ENCODE measurements at places on chromosomes 7 and 10.

DNA sequence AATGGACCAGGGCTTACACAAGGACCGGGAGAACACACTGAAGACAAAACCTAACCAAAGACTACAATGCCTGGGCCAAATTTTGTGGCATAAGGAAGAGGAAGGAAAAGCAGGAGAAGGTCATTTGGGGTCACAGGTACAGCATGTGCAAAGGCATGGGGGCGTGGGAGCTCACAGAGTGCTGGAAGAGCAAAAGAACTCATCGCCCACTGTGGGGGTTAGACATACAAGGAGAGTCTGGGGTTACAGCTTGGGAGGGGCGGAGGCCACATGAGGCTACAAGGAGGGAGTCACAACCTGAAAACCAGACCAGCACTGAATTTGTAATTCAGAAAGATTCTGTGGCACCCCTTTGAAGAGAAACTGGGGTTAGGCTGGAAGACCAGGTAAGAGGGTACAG lies 9.7 kb downstream of the PUS7 start:
- no peak for DNase-seq

DNA sequence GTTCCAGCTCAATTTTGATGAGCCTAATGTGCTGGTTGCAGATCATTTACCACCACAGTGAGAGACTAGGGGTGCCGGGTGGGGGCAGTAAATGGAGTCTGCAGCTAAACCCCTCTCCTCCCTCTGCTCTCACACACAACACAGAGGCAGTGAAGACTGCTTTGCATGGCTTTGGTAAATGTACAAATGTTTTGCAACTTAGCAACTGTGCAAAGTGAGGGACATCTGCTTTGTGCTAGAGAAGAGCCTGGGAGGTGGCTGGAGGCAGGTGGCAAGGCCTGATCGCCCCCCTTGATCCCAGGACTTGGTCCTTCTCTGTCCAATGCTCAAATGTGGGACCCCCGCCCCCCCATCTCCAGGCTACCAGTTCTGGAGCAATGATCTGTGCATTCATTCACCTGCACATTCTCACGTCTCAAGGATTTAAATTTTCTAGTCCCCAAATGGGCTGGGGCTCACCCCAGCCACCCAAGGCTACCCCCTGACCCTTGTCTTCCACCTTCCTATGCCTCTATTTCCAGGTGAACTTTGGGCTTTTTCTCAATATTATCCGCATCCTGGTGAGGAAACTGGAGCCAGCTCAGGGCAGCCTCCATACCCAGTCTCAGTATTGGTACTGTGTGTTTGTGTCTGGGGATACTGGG lies 11.6 kb downstream of the GHRHR start:
- no peak for DNase-seq

DNA sequence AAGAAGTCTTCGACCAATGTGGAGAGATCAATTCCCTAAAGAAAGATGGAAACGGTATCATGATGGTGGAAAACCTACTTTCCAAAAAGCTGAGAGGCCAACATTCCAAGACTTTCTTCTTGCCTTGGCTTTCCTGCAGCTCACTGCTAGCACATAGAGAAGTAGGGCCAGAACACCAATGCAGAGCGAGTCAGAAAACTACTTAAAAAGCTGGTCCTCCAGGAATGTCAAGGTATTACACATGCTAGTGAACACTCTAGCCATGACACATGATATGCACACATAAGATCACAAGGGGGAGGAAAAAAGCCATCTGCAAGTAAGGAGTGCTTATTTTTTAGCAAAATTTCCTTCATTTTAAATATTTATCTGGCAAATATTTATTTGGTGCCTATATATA lies 22.7 kb downstream of the GPAM start:
- DNase-seq = no peak

GRCh38 chr10:61897671-61898434 lies 3.6 kb upstream of the ARID5B start:
- peak; percentile 52 for DNase-seq

DNA sequence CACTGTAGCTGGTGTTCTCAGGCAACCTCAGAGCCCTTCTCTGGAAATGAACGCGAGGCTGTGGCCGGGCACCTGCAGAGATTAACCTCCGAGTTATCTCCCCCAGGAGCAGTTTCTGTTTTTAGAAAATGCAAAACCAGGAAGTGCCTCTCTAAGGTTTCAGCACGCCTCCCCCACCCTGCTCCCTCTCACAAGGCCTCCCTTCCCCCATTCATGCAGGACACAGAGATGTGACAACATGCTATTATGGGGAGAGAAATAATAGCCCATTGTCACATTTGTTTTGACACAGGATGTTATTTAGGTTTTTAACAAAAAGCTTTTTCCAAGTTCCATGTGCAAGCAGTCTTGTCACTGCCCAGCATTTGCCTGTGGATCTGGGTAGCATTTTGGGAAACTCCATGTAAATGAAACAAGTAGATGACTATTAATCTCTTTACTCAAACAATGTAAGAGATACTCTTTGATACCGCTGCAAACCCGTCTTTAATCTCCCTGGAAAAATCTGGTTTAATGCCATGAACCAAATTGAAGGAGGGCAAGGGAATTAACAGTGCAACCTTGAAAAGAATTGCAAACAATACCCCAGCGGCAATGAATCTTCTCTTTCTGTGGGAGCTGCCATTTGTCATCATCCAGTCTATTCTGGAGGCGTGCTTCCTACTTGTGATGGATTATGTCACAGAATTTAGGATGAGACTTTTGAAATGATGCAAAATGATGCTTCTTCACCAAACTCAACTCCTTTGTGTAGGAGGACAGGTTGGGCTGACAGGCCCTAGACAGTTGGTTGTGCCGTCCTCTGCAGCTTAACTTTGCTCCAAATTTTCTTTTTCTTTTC lies 86.5 kb upstream of the NMT2 start:
- DNase-seq = no peak

DNA sequence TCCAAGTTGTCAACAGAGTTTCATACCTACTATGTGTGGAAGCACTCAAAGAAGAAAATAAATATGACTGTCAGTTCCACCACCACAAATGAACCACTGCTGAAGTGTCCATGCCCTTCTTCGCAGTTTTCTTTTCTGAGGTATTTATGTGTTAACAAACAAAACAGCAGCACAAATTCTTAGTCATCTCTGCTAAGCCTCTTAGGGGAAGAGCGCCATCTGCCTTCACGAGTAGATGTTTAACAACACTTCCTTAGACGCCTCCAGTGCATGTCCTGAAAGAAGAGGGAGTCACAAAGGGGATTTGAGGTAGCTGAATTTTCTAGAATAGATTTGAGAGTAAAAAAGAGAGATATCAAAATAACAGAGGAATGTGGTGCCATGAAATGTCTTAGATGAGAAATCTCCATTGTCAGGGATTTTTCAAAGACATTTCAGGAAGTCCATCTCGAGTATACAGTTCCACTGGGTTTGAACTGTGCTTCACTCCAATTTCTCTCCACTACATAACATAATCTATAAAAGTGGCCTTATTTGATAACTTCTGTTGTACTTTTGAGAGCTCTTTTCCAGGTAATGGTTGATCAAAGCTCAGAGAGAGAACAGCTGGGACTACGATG lies 775.3 kb upstream of the POM121L12 start:
- no peak for DNase-seq

DNA sequence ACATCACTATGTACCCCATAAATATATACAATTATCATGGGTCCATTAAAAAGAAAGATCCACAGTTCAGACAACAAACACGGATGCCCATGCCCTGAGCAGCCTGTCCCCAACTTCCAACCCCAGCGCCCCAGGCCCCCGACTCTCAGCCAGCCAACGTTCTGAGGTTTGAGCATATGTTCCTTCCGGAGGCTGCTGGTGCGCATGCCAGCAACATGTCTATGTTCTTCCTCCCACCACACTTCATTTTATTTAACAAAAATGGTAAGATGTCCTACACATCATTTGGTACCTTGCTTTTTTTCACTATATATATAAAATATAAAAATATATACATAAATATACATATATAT lies 250.9 kb downstream of the MAD1L1 start:
- DNase-seq = no peak

- DNase-seq = no peak
Observed at GRCh38 chr7:44114586-44115310, 8.6 kb downstream of the POLD2 start.

DNA sequence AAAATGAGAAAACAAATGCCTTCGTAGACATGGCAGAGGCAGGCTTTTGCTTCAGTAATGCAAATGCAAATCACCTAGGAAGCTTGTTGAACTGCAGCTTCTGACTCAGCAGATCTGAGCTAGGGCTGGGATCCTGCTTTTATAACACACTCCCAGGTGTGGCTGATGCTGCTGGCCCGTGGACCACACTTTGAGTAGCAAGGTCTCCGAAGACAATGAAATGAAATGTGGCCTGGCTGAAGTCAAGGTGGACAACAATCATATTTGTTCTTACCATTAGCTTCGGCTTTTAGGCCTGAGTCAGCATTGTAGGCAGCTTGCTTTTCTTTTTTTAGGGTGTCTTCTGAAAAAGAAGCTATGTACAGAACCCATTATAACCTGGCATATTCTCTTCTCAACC lies 26.3 kb downstream of the COL17A1 start:
- DNase-seq = no peak

GRCh38 chr7:55439627-55440026 lies 74.5 kb downstream of the LANCL2 start:
- DNase-seq = peak; percentile 17

DNA sequence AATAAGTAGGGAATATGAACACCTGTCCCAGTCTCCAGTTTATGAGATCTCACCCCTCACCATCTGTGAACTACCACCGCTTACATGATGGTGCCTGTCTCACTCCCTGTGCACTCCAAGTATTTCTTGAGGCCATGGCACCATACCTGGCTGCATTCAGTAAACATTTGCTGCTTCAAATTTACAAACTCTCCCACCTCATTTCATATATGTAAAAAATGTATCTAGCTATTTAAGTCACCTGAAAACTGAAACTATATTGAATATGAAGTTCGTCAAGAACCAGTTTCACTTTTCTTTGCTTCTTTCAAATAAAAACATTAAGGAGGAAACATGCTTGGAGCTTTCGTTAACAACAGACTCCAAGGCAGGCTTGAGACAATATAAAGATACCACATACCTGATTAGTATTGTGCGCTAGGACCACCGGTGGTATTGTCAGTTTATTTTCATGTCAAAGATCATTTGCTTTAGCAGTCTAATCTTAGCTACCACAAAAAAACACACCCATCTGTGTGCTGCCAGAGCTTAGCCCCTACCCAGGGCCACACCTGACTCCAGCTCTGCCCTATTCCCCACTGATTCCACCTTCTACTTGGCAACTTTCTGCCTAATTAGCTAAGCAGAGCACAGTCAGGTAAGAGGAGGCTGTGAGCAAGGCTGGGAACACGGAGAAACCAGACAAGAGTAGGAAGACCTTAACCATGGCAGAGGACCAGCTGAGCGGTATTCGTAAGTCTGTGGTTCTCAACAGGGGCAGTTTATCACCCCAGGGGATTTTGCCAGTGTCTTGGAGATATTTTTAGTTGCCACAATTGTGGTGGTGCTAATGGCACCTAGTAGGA lies 92.0 kb downstream of the ZFAND4 start:
- DNase-seq = no peak

- peak; percentile 16 for DNase-seq
Observed at GRCh38 chr7:117386110-117386706, 41.1 kb downstream of the ASZ1 start.

GRCh38 chr10:30762620-30763019 lies 133.1 kb upstream of the LYZL2 start:
- DNase-seq = no peak

DNA sequence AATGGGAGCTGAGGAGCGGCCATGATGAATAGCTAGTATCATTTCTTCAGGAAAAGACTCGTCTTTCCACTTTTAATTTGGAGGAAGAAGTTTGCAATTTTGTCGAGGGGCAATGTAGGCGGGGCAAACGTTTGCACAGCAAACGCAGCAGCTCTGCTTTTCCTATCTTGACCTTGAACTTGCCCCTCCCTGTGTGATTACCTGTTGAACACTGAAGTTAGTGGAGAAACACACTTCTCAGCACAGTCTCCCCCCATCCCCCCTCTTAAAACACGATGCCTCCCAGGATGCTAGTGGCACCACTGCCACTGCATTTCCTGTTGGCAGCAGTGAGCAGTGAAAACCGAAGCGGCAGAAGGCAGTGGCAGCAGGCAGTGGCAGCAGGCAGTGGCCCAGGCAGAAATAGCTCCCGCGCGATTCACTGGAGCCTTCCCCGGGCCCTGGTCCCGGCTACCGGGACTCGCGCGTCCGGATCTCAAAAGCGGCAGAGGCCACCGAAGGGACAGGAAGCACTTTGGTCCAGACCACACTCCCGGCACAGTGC lies at the start of gene EPDR1:
Gene EPDR1, plus strand, starts transcription at position 336 of the 544 bp plus-strand sequence. CDS start 300 bp downstream, outside the sequence.
- no peak for DNase-seq

GRCh38 chr10:127905848-127906261 lies 1.0 kb upstream of the PTPRE start:
- DNase-seq = no peak

- no peak for DNase-seq
Observed at GRCh38 chr10:87507879-87508483, 3.3 kb downstream of the MINPP1 start.

- DNase-seq = no peak
Observed at GRCh38 chr7:37549076-37549931, 100.6 kb upstream of the ELMO1 start.

- no peak for DNase-seq
Observed at GRCh38 chr7:147089051-147089461, 972.5 kb downstream of the CNTNAP2 start.

GRCh38 chr7:41107938-41108448 lies 594.9 kb downstream of the INHBA start:
- peak; percentile 6 for DNase-seq

- no peak for DNase-seq
Observed at GRCh38 chr10:103669243-103669929, 175.9 kb downstream of the NEURL1 start.

GRCh38 chr10:15485684-15486316 lies 114.7 kb upstream of the FAM171A1 start:
- DNase-seq = peak; percentile 7

DNA sequence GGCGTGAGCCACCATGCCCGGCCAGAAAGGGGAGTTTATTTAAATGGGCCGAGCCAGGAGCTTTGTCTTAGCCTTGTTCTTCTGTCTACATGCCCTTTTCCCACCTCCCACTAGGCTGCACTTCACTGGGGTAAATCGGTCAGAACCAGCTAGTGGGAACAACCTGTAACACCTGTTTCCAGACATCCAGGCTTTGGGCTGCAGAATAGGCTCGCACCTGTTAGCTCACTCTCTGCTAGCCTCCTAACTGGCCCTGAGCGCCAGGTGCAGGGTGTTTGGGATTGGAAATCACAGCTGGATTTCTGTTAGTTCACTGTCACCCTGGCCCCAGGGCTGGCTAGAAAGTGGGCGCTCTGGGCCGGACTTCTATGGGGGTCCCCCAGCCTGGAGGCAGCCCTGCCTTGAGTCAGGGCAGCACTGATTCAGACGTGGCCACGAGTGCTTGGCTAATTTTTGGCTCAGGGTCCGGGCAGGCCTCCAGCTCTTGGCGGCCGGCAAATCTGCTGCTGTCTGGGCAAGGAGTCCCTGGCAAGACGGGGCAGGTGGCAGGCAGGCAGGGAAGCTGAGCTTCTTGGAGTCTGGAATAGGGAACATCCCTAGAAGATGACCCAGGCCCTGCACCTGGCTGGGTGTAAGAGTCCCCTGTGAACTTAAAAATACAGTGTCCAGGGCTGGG lies 48.6 kb downstream of the GTF2IRD1 start:
- no peak for DNase-seq

GRCh38 chr10:114408112-114408967 lies 4.0 kb upstream of the AFAP1L2 start:
- DNase-seq = no peak

Measured in HFFc6 (cell line).